Activated naive CD4-positive, alpha-beta T cell (primary cell): ENCODE measurements at places on chromosomes 1 and 21.

- no peak for DNase-seq
Observed at GRCh38 chr1:184693011-184693410, 61.6 kb downstream of the EDEM3 start.

- DNase-seq, result no peak
Observed at GRCh38 chr1:220696863-220697231, 6.7 kb downstream of the C1orf115 start.

- no peak for DNase-seq
Observed at GRCh38 chr1:4767308-4767707, 112.9 kb downstream of the AJAP1 start.

- no peak for DNase-seq
Observed at GRCh38 chr1:5648410-5649165, 343.6 kb downstream of the NPHP4 start.

DNA sequence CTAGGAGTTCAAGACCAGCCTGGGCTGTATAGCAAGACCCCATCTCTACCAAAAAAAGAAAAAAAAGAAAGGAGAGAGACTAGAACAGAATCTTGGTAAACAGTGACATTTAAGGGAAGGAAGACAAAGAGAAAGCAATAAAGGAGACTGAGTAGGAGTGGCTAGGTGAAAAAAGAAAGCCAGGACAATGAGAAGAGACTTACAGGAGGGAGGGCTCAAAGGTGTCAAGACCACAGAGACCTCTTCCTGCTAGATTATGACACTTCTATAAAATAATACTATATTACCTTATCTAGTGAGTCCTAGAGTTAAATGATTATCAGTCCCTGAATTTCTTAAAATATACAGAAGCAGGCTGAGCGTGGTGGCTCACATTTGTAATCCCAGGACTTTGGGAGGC is 10.1 kb upstream of the EPRS1 start:
- no peak for DNase-seq

DNA sequence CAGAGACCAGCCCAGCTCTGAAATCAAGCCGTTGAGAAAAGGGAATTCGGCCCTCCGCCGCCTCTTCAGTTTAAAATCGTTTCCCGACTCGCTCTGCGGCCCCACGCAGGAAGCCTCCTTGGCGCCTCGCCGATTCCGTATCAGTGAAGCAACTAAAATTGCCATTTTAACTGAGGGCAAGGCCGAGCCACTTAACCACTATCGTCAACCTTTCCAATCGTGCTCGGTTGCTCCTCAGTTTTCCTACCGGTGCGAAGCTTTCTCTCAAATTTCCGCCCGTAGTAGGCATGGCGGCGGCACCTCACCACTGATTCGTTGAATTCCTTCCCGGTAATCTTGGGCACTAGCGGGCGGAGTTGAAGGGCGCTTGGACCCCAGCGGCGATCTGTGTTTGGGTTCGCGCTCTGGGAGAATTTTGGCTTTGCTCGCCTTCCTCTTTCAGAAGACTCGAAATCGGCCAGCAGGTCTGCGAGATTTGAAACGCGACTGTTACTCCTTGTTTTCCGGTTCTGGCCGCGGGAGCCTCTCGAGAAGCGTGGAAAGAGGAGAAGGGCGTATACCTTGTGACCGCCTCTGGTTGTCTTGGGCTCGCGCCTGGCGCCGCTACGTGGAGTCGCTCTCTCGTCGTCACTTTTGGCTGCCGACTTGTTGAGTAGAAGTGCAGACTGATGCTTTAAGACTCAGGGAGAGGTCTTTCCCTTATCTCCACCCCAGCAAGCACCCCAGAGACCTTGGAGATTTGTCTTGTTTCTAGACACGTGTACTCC is at the start of the genes CENPL and DARS2:
CENPL (minus strand) TSS at position 569 of the 767 bp plus-strand sequence. CDS start 13,584 bp downstream, outside the sequence.
DARS2 (plus strand) TSS at position 359 of the 767 bp plus-strand sequence. CDS start 557 bp downstream, outside the sequence.
- peak; percentile 85 for DNase-seq

DNA sequence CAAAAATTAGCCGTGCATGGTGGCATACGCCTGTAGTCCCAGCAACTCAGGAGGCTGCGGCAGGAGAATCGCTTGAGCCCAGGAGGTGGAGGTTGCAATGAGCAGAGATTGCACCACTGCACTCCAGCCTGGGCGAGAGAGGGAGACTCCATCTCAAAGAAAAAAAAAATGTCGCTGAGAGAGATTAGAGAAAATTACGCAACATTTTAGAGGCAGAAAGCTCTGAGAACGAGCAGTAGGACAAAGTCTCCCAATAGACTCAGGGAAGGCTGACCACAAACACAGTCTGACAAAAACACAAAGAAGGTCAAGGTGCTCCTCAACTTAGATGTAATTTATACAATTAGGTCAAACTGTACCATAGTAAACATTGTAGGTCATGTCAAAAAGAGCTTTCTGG is 367.6 kb upstream of the ZRANB2 start:
- no peak for DNase-seq

- DNase-seq, result no peak
Observed at GRCh38 chr1:58440696-58441095, 105.8 kb downstream of the OMA1 start.

DNA sequence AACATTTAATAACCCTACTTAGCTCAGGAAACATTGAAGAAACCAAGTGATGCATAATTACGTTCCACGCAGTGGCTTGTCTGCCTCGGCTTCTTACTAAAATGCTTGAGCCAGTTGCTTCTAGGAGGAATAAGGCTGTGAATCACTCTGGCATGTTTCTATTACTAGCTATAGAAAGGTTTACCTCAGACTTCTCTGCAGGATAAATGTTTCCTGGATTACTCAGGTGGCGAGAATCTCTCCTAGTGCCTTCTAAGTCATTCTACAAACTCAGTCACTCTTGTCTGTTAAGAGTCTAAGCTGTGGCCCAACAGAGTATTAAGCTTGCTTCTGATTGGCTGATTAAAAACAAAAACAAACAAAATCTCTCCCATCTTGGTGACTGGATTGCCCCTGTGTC is 92.0 kb upstream of the RALGPS2 start:
- DNase-seq, result no peak

DNA sequence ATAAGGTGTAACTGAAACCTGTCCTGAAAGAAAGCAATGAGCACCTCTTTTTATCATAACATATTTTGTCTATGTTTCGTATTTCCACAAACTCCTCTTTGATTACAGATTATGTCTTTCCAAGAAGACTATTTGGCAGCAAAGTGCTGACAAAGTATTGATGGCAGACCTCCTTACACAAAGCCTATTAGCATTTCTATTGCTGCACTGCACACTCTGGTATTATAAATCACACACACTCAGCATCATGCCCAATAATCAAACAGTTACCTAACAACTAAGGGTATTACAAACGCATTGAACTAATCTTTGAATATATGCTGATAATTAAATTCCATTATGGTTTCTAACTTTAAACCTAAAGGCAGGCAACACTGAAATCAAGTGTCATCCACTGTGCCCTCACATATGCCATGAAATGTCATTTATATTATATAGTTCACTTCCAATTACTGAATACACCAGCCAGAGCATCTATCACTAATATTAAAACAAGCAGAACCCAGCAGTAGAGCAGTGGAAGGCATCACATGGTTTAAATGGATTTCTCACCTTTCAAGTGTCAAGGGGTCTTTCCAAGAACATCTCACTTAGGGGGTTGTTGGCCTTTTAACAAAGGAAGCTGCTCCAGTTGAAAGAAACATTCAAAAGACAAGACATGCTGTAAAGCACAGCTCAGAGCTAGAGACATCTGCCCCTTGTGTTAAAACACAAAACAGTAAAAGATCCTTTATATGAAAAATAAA is 239.1 kb downstream of the RERE start:
- DNase-seq, result no peak

DNA sequence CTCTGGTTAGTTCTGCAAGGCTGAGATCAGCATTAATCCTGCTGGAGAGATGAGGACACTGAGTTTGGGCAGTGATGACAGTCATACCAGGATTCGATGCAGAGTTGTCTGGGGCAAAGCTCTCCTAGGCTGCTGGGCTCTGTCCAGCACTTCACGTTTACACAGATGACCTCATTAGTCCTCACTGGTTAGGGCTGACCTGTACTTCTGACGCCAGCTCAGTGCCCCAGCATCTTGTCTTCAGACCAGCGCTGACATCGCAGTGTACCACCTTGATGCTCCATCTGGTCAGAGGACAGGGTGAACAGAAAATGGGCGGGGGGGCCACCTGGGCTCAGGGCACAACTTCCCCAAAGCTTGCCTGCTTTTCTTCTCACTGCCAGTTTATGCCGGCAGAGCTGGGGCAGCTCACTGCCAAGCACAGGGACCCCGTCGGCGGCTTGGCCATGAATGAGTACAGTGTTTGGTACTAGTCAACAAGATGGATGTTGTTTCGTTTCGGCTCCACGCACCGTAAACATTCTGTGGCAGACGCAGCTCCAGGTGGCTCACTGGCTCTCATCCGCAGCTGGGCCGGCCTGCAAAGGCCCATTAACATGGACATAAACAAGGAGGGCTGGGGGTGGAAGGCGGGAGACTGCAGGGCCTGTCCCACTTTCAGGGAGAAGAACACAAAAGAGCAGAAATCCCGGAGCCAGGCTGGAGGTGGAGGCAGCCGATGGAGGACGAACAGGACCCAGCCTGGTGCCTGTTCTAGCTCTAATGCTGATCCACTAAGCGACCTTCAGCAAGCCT is 118.7 kb downstream of the GLIS1 start:
- DNase-seq, result no peak

GRCh38 chr1:231613419-231614349 is 12.9 kb upstream of the DISC1 start:
- no peak for DNase-seq

DNA sequence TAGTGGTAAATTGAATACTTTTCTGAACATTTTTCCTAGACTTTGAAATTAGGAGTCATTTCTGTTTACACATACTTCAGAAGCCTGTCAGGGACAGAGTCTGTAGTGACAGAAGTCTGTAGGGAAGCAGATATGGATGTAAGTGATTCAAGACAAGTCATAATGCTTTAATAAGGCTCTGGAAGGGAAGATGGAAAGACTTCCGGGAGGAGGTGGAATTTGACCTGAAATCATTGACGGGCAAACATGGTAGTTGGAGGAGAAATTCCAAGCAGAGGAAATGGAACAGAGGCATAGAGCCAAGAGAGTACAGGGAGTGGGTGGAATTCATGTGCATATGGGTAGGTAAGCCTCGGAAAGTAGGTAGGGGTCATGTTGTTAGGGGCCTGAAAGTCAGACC is 22.5 kb downstream of the CAMTA1 start:
- no peak for DNase-seq

- no peak for DNase-seq
Observed at GRCh38 chr1:41803656-41804055, 115.1 kb downstream of the HIVEP3 start.

GRCh38 chr21:19268686-19269085 is 865.1 kb upstream of the TMPRSS15 start:
- DNase-seq, result no peak

DNA sequence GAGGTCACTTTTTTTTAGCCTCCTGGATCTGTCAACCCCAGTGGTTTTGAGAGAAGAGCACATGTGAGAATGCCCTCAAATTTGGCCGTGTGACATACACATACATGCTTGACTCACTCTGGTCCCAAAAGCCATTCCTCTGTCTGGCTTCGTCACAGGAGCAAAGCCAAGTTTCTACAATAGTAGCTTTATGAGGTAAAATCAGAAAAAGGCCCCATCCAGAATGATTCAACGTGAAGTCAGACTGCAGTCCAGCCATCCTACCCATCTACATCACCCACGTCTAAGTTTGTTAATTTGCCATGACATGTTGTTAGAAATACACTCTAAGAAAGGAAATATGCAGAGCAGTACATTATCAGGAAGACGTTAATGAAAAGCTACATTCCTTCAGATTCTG is 245.2 kb downstream of the SDCCAG8 start:
- no peak for DNase-seq

DNA sequence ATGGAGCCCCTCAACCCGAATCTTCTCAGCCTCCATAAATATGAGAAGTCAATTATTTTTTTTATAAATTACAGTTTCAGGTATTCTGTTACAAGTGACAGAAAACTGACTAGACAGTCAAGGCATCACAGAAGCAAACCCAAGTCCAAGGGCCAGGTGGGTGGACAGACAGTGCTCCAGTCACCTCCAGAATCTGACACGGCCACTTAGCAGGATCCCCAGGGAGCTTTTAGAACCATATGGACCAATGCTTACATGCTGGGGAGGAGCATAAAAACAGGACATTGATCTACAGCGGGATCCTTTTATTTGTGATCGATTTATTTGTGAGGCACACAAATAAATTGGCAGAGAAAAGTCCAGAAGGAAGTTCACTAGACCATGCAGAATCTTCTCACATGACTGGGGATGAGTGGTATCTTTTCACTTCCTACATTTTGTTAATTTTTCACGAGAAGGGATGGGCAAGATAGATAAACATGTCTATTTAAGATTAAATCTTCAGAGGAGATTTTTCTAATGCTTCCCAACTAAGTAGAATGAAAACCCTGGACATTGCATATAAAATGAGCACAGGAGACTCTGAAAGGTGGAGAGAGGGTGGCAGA is 15.0 kb downstream of the ZNF496 start:
- no peak for DNase-seq

GRCh38 chr1:150881331-150882070 is 5.1 kb upstream of the ARNT start:
- no peak for DNase-seq

DNA sequence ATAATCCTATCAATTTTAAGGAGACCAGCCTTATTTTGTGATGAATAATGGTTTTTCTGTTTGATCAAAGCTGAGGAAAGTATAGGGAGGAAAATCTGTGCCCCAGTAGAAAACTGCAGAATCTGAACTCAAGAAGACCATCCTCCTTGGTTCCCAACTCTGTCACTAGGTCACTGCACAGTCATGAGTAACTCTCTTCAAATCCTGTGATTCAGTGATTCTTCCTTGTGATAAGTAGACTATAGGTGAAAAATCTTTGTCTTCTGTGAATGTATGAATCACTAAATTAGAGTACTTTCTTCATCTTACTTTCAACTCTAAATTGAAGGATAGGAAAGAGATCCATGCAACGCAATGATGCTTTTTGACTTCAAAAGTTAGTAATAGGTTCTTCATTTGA is 13.3 kb upstream of the OR2L5 start:
- no peak for DNase-seq

GRCh38 chr1:53254011-53254640 is 15.8 kb upstream of the MAGOH start:
- DNase-seq, result no peak

DNA sequence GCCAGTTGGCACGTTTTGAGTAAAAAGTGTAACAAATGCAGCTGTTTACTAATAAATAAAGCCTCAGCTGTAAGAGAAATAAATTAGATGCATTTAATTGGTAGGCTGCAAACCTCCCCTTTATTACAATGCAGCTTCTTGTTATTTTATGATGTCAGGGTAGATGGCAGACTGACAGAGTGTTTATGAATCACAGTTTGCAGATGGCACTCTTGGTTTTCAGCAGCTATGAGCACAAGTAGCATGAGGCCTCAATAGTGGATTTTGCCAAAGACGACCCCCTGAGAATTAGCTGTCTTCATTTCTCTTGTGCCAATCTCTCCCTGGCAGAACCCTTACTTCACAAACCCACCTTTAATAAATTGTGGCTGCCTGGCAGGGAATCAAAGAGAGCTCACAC is 161.2 kb upstream of the C1orf87 start:
- no peak for DNase-seq

- no peak for DNase-seq
Observed at GRCh38 chr1:183379951-183380350, 38.2 kb downstream of the NMNAT2 start.

- DNase-seq, result no peak
Observed at GRCh38 chr1:101060992-101061391, 35.4 kb upstream of the DPH5 start.

- DNase-seq, result no peak
Observed at GRCh38 chr1:116332451-116332850, 40.6 kb upstream of the ATP1A1 start.

- DNase-seq, result no peak
Observed at GRCh38 chr1:10509809-10510509, 35.2 kb downstream of the PEX14 start.
